ENCODE measurements at places on chromosomes 2 and 18.

- DNase-seq, result no peak
These were observed 156.7 kb downstream of the ZBTB7C start for GRCh38 chr18:48252525-48252924.

DNA sequence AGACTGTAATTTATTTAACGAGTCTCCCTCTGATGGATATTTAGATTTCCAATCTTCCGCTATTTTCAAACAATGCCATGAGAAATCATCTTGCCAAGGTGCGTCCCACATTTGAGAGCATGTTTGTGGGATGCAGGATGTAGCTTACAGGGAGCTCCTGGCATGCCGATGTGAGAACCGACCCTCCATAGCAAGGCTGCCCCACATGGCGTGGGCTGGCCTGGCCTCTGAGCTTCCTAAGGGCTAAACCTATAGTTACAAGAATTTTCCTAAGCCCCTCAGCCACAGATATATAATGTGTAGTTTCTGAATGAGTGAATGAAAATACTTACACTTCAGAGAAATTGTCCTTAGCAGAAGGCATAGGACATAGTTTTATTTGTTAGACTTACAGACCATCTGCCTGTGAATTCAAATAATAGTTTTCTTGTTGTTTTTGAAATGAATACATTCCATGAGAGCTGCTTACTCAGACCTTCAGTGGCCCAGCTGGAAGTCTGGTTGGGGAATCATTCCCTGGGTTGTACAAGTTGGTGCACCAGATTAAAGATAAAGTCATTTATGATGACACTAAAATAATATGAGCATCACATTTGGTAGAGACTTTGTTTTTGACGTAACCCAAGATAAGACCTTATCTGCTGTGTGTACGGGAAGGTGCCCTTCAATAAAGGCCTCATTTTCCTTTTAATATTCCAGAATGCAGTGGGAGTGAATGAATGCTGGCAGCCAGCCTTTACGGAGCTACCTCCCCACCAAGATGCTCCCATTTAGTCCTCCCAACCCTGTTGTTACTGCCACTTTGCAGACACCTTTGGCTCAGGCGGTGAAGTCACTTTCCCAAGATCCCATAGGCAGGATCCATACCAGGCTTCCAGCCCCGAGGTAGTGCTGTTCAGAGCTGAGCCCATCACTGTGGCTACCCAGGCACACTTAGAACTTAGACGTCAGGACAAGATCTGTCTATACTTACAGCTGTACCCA lies 107.1 kb downstream of the GLI2 start:
- no peak for DNase-seq

DNA sequence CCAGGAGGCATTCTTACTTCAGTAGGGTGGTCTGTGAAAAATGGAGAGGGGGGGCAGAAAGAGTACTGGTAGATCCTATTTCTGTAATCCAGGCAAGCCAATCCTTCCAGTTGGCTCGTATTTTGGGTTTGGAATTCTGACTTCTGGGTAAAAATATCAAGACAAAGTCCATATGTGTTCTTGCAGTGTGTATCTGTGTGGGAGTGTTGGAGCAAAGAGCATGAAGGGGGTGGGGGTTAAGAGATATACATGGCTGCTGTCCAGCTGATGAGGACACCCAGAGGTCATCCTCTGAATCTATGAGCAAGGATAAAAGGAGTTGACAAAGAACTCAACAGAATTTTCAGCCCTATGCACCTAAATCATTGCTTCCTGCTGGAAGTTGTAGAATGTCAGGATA lies 375.8 kb upstream of the PIK3C3 start:
- DNase-seq, result no peak

DNA sequence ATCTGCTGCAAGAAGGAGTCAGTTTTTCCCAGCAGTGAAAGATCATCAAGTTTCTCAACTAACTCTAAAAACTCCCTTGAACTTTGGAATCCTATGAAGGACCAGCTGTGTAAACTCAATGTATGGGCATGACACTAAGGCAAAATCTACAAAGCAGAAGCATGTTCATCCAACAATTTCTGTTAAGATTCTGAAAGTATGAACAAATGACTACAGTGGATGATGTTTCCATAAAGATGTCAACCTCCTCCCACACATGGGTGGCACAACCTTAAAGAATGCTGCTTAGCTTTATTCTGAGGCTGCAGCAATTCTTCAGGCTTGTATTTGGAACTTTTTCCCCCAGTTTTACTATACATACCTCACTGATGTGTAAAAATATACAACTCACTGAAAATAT lies 47.2 kb downstream of the WDR33 start:
- DNase-seq, result no peak

- DNase-seq, result no peak
These were observed 247.1 kb upstream of the SALL3 start for GRCh38 chr18:78732273-78733210.

- DNase-seq, result no peak
These were observed 33.9 kb downstream of the RAB31 start for GRCh38 chr18:9741793-9742523.

- no peak for DNase-seq
These were observed 253.2 kb downstream of the NEDD4L start for GRCh38 chr18:58297198-58297597.

DNA sequence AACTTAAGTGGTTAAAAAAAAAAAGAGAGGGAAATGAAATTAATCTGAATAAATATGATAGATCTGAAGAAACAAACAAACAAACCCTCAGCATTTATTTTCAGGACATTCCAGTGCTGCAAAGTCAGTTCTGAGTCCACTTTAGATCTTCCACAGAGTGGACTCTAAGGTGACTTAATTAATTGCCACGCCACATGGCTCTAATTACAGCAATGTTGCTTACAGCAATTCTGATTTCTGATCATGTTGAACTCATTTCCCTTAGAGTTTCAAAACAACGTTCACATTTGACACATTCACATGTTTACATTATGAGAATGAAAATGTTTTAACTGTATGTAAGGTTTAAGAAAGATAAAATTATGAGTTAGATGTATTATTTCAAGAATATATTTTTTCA lies 38.6 kb upstream of the RASGRP3 start:
- no peak for DNase-seq

- no peak for DNase-seq
These were observed 2.7 kb downstream of the ABHD1 start for GRCh38 chr2:27126252-27126710.

DNA sequence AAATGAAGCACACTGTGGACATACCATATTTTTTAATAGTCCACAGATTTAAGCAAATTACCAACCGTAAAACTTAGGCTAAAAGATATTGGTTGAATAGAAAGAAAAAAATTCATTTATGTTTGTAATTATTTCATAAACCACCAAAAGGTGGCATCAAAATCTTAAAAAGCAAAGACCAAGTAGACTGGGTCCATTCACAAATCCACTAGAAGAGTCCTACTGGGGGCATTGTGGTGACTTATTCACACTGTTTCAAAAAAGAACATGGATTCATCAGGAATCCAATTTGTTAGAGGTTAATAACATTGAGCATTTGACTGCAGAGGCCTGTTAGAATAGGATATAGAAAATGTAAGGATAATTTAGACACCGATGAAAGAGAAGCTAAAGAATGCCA lies 194.9 kb upstream of the KYNU start:
- no peak for DNase-seq

DNA sequence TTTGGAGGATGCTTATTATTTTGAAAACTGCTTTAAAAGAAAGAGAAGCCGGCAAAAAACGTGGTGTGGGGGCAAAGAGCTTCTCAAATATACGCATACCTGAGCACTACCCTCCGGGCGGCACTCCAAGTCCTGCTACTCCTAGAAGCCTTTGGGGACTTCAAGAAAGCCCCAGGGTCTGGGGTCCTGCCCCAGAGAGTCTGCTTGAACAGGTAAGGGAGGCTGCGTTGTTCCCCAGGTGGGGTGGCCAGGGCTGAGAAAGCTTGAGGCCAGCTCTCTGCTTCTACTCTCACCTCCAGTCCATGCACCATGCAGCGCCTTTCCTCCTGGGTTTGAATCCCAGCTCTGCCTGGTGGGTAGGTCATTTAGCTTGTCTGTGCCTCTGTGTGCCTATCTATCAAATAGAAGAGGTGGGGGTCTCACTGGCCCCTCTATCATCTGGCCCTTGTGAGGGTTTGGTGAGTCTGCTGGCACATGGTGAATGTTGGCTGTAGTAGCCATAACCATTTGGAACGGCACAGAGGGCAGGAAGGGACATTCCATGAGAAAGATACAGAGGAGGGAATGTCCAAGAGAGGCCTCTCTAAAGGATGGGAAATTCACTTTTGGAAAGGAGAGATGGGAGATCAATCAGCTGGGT lies 19.5 kb downstream of the MALL start:
- no peak for DNase-seq

DNA sequence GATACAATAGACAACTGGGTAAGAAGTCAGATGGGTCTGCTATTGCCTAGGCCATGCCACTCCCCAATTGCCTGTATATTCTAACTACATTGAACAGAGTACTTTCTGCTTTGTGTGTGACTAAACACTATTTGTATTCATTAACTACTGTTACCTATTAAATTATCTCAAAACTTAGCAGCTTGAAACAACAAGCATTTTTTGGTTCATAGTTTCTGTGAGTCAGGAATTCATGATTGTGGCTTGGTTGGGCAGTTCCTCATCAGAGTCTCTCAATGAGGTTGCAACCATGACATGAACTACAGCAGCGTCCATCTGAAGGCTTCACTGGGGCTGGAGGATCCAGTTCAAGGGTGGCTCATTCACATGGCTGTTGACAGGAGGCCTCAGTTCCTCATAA lies 205.7 kb downstream of the EN1 start:
- DNase-seq, result no peak

Measured in activated T-cell treated with anti-CD3 and anti-CD28 coated beads, Interleukin-2, amount 50 U/mL, for 4 hours (primary cell).